Ammon's horn (tissue), 1 donor: ENCODE measurements at places on chromosomes 6 and 20.

DNA sequence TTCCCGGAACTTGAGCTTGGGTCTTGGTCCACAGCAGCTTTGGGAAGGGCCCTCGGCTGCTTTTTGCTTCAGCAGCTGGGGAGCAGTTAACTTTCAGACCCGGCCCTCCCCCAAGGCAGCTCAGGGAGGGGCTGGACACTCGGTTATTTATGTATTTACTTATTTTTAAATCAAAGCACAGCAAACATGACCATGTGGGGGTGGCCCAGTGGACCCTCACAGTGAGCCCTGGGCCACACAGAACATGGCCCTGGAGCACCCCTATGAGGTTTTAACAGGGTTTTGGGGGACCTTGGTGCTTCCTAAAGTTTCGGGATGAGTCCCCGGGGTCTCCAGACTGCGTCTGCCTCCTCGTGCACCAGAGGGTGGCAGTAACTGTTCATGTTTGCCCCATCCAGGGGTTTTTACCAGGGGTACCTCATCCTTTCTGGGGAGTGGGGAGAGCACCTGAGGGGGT is 26.6 kb upstream of the NPBWR2 start:
- no peak for DNase-seq

- no peak for DNase-seq
These were observed 4.9 kb downstream of the ELMO2 start for GRCh38 chr20:46401478-46401860.

DNA sequence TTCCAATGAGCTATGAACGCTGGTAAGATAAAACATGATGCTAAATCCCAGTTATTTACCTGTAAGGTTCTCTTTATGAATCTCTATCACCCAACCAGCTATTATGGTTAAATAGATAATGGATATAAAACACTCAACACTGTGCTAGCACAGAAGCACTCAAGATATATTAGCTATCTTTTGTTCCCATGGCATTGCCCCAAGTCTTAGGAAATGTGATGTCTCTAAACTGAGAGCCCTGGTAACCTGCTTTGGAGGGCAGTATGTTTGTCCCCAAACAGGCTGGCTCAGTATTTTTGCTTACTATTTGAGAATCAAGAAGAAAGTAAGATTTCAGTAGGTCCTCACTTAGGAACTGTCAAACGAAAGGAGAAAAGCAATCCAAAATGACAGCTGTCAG is 90.5 kb downstream of the BTBD9 start:
- DNase-seq, result no peak

DNA sequence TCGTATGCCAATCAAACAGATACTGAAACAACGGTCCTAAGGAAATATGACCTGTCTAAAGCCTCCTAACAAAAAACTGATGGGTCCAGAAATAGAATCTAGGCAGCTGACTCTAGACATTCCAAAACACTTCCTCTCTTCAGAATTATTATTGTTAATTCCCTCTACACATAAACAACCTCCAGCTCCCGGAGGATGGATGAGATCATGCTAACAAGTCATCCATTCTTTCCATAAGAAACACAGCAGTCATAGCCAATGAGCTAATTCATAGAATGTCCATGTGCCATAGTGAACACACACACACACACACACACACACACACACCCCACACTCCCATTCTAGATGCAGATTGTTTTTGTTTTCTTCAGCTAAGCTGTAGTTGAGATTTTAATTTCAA is 44.3 kb downstream of the HDGFL1 start:
- no peak for DNase-seq

- DNase-seq, result no peak
These were observed 29.2 kb downstream of the B4GALT5 start for GRCh38 chr20:49684335-49684997.

- DNase-seq, result no peak
These were observed 23.5 kb downstream of the TOX2 start for GRCh38 chr20:43938017-43938655.

GRCh38 chr6:12148841-12149240 is 136.7 kb downstream of the HIVEP1 start:
- DNase-seq, result no peak

- no peak for DNase-seq
These were observed 244.2 kb downstream of the CBLN4 start for GRCh38 chr20:55761100-55761499.
